ENCODE measurements at places on chromosomes 11 and 22. TPM values are rescaled to one million over a fixed set of nuclear protein-coding genes. Genes with fewer than 3 reads are reported as not detected.

- DNase-seq: no peak
These were observed 208.8 kb downstream of the DCDC1 start for GRCh38 chr11:31160504-31161422.

- no peak for DNase-seq
These were observed 155.7 kb upstream of the ARHGAP20 start for GRCh38 chr11:110867951-110868350.

GRCh38 chr11:68025047-68025446, 5.4 kb upstream of the NDUFS8 start:
- no peak for DNase-seq

DNA sequence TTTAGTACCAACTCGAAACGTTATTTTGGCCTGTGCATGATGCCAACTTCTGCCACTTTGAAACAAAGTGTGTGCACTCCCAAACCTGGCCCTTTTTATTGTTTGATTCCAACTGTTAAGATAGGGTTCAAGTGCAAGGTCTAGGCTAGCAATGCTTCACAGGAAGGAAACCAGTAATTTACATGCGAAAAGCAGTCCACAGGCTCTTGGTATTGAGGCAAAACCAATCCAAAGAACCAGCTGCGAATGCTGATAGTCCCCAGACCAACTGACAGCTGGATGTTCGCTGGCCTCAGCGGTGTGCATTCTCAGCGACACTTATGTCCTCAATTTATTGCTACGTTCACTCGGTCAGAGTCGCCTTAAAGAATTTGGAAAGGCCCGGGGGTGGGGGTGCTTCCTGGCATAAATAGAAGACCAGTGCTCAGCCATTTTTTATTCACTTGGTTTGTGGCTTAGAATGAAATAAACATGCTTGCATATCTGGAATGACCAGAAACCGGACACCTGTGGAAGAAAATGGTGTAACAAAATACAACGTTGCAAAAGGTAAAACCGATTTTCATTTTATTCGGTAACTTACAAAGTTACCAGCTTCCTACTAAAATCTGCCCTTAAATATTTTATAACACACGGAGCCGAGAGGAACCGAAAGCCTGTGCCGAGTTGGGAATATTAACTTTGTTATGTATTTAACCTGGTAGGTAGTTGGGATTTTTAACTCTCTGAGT, 1.6 kb downstream of the CPT1A start:
- peak; percentile 44 for DNase-seq

RPS25 gene
- 1,511 TPM for polyA plus RNA-seq

NTM gene
- 28.4 TPM for polyA plus RNA-seq

OR51I2 gene
- not detected for polyA plus RNA-seq

DNA sequence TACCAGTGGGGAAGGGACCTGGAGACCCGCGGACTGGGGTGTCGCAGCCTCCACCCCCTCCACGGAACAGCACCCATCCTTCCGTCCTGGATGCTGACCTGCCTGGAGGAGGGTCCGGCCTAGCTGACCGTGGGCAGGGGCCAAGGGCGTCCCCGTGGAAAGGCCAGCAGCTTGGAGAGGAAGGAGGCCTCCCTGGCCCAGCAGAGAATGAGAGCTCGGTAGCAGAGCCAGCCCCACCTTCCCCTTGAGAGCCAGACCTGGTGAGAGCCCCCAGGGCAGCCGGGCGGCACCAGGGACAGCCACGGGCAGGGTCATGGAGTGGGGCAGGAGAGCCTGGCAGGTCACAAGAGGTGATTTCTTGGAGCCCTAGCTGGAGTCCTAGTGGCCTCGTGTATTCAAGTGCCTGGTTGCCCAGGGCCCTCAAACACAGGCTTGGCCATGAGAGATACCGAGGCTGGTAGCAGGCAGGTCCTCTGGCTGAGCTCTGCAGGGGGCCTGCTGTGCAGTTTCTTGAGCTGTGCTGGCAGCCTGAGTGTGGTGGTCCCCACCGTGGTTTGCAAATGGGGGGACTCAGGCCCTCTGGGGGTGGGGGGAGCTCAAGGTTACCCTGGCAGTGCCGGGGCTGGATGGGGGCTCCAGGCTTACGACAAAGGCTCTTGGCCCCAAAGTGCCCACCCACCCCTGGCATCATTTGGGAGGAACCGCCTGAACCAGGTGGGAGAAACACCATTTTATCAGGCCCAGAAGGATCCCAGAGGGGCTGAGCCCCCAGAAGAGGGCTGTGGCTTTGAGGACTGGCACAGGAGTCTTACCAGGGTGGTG, 7.6 kb downstream of the TSPAN32 start:
- DNase-seq: no peak

- DNase-seq: no peak
These were observed 717 bp downstream of the OSM start for GRCh38 chr22:30265823-30266444.

CHADL gene
- polyA plus RNA-seq: 3.1 TPM

- no peak for DNase-seq
These were observed 66.5 kb upstream of the PITPNB start for GRCh38 chr22:27985323-27986275.

- DNase-seq: no peak
These were observed 23.0 kb downstream of the CD5 start for GRCh38 chr11:61125310-61125684.

DNA sequence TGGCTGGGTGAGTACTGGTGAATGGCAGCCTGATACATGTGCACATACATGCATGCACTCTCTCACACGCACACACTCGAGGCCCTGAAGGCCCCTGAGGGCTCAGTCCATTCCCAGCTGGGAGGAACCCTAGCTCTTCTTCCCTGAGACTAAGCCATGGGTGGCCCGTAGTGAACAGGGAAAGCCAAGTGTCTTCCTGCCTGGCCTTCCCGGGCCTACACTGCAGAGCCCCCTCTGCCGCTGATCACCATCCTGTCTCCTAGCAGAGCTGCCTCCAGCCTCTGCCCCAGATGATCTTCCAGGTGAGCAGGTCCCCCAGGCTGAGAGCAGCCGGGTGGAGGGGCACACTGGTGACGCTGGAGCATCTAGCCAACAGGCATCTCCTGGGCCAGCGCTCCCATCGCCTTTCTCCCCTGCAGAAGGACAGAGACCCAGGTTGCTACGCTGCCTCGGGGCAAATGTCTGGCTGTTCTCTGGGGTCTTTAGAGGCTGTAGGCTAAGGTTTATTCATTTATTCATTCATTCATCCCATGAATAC, 57.3 kb downstream of the CD82 start:
- DNase-seq: no peak

DNA sequence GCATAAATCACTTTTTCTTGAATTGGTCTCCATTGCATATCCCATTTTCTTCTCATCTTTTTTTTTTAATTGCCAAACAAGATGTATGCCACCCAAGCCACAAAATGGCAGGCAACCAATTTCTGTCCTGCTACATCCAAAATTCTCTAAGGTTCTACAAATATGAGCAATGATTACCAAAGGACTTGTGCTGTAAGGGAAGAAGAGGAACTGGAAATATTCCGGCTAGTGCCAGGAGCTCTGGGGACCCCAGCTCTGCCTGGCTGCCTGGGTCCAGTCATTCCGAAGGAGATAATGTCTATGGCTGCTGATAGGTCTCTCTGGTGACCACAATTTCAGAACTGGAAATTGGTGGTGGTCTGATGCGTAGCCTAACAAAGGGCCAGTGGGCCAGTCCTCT, 17.1 kb upstream of the SNX32 start:
- no peak for DNase-seq

DTX4 gene
- 19.8 TPM for polyA plus RNA-seq

DNA sequence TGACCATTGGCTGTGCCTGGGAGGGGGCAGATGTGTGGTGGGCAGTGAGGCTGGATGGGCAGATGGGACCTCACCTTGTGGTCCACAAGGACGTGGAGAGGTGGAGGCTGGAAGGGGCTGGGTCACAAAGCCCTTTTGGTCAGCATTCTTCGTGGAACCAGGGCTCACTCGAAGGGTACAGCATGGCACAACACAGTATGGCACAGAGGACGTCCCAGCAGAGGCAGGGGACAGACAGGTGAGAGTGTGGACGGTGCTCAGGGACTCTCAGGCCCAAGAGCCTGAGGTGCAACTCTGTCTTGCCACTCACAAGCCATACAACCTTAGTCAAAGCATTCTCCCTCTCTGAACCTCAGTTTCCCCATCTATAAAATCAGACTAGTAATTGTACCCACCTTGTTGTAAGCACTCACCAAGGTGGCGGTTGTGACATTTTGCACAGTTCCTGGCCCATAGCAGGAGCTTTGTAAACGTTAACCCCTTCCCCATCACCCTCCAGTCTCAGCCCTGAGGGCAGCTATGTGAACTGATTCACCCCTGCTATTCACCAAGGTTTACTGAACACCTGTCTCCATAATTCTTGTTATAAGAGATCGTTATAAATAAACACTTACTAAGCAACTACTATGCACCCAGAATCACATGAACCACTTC, 11.6 kb upstream of the TSKU start:
- no peak for DNase-seq

RBM4 gene
- 133 TPM for polyA plus RNA-seq

DHCR7 gene
- polyA plus RNA-seq: 14.7 TPM

- DNase-seq: no peak
These were observed 27.0 kb downstream of the TESMIN start for GRCh38 chr11:68724293-68724692.

AQP11 gene
- 1.6 TPM for polyA plus RNA-seq

TCN2 gene
- polyA plus RNA-seq: 12.5 TPM

DNA sequence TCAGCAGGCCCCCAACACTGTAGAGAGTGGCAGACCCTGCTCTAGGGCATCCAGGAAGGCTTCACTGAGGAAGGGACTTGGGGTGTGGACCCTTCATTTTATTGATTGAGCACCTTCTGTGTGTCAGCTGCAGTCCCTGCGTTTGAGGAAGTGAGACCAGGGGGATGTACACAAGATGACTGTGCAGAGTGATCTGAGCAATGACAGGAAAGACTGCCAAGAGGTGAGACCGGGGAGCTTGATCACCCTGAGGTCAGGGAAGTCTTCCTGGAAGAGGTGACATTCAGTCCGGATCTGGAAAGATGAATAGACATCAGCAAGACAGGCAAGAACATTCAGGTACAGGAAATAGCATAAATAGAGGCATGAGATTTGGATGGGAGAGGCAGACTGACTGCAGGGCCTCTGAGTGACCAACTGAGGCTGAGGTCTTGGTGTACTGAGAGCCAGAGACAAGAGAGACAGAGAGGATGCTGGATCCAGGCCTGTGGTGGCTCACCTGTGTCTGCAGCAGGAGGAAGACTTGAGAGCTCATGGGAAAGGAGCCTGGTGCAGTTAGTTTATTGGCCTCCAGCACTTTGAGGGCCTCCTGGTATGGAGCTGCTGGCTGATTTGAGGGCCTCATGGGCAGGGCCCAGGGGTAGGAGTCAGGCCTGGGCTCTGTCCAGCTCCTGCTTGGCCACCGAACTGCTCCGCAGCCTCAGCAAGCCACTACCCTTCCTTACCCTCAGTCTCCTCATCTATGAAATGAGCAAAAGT, 5.2 kb downstream of the DGAT2 start:
- no peak for DNase-seq

- DNase-seq: no peak
These were observed 13.3 kb upstream of the MEN1 start for GRCh38 chr11:64823568-64824119.

- no peak for DNase-seq
These were observed 7.6 kb downstream of the LRRC51 start for GRCh38 chr11:72088076-72088808.

DNA sequence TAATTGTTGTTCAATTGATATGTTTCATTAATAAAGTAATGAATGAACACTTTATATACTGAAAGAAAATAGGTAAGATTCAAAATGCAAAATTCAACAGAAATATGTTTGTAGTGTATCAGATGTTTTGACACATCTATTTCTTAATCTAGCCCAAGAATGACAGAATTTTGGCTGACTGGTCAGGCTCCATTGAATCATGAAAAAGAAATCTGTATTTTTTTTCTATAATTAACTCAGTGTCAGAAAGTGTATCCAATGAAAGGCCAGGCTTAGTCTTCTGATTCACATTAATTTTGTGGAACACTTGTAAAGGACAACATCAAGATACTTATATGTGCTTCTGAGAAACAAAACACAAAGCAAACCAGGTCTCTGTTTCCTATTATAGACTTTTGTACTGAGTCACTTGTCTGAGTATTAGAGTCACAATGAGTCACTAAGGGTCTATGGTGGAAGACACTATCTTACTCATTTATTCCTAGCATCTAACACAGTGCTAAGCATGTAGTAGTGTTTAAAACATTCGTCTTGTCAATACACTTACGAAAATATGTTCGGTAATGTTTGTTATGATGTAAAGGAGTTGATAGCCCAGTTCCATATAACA, 297.7 kb upstream of the CCDC90B start:
- DNase-seq: peak; percentile 58

KDM4E gene
- polyA plus RNA-seq: not detected

GRCh38 chr11:7749456-7749855, 43.2 kb upstream of the OVCH2 start:
- DNase-seq: no peak

DNA sequence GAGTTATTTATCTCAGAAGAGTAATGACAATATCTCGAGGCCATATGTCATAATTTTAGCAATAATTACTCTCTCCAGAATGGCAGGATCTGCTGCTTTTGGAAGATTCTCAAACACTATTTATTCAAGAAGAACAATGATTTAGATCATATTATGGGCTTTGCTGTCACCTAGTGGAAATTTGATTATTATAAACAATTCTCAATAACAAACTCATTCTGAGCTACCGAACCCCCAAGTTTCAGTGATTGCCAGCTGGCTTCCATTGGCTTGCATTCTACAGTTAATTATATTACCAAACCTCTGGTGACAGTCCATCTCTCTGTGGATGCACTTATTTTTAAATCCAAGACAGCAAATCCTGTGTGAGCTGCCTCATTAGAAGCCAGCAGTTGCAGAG, 27.9 kb upstream of the SLC36A4 start:
- no peak for DNase-seq

- DNase-seq: no peak
These were observed 4.4 kb upstream of the DAGLA start for GRCh38 chr11:61675826-61676225.

- DNase-seq: no peak
These were observed 65.9 kb upstream of the LINC01488 start for GRCh38 chr11:69415411-69416142.

- DNase-seq: no peak
These were observed 51.6 kb downstream of the SHANK2 start for GRCh38 chr11:71200761-71201160.

- no peak for DNase-seq
These were observed 254.6 kb upstream of the KIRREL3 start for GRCh38 chr11:127255209-127255608.

DNA sequence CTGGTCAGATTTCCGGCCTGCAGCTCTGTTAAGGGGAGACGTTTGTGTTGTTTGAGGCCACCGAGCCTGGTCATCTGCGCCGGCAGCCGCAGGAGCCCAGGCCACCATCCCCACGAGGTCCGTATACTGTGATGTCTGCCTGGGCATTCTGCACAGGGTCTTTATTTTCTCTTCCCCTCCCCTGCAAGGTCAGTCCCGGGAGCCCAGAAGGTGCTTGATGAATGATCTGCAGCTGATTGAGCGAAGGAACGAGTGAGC, 45.4 kb downstream of the CTTN start:
- no peak for DNase-seq

Measured in muscle of back (tissue), 13 donors.